ENCODE measurements at places on chromosomes 2 and 18.

DNA sequence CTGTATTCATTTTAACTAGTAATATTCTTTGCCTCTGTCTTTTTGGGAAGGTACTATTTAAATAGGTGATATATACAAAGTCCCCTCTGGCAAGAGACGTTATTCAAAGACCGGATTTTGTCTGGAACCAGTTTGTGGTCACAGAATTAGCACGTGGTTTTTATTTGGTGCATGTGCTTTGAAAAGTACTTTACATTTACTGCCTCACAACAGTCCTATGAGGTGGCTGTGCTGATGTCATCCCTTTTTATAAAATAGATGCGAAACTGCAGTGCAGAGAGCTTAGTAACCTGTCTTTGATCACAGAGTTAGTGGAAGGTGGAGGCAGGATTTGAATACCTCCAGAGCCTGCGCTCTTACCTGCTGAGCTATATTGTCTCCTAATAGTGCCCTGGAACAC is 4.0 kb downstream of the LPIN1 start:
- no peak for DNase-seq

DNA sequence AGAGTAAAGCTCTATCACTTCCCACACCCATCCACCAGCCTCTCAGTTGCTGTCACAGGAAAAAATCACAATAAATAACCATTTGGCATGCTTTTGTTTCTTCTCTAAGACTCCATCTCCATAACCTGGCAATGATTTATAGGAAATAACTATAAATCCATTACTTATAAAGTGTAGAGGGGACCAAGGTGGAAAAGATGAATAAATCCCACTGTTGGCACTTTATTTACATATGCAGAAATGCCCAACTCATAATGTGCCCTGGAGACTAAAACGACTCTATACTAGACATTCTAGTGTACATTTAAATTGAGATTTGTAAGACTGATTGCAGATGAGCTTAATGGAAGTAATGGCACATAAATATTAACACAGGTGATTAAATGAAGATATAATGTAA is 7.5 kb upstream of the NOSTRIN start:
- no peak for DNase-seq

- DNase-seq: no peak
Measured at GRCh38 chr2:177164131-177164530, 48.5 kb upstream of the HNRNPA3 start.

GRCh38 chr2:60552851-60553494 is 481 bp downstream of the BCL11A start:
- DNase-seq: no peak

- no peak for DNase-seq
Measured at GRCh38 chr2:42944779-42945415, 152.5 kb upstream of the HAAO start.

GRCh38 chr2:230700447-230700846 is 12.2 kb upstream of the CAB39 start:
- no peak for DNase-seq

DNA sequence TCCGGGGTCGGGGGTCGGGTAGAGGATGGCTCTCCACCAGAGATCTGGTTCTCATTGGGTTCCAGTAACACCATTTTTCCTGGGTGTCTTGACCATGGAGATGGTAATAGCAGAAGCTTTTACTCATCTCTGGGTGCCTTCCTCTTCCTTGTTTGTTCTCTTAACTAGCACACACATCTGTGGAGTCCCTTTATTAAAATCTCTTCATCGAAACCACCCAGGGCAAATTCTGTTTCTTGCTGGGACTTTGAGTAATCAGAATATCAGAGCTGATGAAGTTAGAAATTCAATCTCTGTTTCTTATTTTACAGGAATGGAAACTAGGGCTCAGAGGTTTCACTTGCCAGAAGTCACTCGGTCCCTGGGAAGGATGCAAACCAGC is 15.0 kb upstream of the TRIB2 start:
- DNase-seq: no peak

- DNase-seq: no peak
Measured at GRCh38 chr2:122734766-122735424, 979.4 kb downstream of the TSN start.

DNA sequence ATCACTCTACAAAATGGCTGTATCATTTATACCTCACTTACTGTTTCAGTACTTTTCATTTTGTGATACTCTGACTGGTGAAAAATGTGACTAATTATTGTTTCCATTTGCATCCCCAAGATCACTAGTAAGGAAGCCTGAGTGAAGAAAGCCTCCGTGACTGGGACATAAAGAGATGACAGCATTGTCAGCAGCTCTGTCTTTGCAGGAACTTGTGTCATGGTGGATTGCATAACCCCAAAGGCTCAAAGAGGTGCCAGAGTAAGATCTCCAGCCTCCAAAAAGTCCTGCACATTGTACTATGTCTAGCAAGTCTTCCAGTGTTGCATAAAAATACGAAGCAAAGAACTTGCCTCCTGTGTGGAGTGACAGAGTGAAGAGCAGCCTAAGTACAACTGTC is 187.5 kb upstream of the CRIM1 start:
- no peak for DNase-seq

DNA sequence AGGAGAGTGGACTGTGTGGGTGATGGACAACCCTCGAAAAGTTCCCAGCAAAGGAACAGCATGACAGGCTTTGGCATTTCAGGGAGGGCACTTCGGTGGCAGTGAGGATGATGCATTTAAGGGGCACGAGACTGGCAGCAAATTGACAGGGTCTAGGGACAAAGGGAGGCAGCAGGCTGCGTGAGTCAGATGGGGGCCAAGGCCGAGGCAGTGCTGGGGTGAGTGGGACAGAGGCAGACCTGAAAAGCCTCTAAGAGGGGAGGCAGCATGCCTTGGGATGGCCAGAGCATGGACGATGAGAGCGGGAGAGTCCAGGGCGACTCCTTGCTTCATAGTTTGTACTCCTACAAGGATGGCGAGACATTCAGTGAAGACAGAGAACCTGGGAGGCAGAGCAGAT is 49.5 kb upstream of the LYPD1 start:
- DNase-seq: no peak

DNA sequence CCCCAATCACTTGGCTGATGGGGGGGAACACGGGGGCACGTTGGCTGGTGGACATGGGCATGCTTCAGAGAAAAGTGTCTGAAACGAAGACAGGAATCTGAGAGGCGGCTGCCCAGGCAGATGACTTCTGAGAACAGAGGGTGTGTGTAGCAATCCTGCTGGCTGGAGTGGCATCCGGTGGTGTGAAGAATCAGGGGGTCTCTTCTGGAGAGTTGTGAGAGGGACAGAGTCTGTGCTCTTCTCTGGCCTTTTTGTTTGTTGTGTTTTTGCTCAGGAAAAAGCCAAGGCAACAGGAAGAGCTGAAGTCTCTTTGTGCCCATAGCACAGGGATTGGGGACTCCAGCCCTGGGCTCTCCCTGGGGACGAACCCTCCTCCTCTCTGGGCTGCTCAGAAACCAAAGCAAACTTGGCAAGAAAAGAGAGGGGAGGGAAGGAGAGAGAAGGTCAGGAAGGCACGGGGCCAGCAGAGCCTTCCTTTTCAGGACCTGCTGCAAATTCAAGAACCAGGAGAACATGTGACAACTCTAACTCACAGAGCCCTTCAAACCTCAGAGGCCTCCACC is 97.0 kb upstream of the SMAD2 start:
- no peak for DNase-seq

- DNase-seq: no peak
Measured at GRCh38 chr2:19769513-19769912, 132.3 kb downstream of the TTC32 start.

- DNase-seq: no peak
Measured at GRCh38 chr18:70291295-70291574, 2.4 kb downstream of the SOCS6 start.

DNA sequence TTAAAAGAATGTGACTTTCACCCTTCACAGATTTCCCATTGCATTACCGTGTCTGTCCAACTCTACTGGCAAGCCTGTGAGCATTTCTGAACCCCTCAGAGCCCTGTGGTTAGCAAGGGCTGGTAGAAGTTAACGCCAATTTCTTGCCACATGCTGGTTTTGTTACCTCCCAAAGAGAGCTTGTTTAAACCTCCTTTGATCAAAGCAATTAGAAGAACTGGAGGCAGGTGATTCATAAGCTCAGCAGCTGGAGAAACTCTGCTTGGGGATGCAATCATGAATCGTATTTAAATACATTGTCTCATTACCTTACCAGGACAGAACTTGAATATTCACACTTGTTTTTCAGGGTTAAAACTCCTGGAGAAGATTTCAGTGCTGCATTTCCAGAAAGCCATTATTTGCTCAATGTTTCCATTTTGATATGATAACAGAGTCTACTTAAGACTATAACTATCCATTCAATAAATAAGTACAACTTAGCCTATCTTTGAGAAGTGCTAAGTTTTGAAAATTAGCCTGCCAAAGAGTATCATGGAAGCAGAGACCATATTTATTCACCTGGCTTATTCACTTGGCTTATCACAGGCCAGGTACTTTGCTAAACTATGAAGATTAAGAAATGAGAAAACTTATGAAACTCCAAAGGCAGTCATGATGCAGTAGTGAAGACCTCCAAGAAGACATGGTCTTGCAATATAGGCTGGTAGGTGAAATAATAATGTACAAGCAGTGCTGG is 292.8 kb downstream of the INSIG2 start:
- DNase-seq: no peak

DNA sequence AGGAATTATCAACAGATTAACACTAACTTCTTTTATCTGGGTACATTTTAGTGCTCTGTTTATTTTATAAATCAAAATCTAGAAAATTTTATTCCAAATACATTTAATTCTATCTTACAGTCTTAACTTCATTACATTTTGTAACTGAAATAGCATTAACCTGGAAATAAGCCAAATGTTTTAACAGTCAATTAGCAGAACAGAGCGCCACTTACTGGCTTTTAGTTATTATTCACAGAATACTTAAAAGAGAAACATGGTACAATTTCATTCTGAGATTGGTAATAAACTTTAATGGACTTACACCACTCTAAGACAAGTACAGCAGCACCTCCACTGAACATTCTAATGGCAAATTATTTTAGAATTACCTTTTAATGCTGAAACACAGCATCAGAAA is 38.6 kb downstream of the SS18 start:
- DNase-seq: no peak

GRCh38 chr2:175188761-175189160 is 7.3 kb upstream of the ATP5MC3 start:
- DNase-seq: no peak

GRCh38 chr18:27856820-27857219 is 320.1 kb downstream of the CDH2 start:
- DNase-seq: no peak

- no peak for DNase-seq
Measured at GRCh38 chr18:67977067-67977616, 460.6 kb upstream of the DSEL start.

DNA sequence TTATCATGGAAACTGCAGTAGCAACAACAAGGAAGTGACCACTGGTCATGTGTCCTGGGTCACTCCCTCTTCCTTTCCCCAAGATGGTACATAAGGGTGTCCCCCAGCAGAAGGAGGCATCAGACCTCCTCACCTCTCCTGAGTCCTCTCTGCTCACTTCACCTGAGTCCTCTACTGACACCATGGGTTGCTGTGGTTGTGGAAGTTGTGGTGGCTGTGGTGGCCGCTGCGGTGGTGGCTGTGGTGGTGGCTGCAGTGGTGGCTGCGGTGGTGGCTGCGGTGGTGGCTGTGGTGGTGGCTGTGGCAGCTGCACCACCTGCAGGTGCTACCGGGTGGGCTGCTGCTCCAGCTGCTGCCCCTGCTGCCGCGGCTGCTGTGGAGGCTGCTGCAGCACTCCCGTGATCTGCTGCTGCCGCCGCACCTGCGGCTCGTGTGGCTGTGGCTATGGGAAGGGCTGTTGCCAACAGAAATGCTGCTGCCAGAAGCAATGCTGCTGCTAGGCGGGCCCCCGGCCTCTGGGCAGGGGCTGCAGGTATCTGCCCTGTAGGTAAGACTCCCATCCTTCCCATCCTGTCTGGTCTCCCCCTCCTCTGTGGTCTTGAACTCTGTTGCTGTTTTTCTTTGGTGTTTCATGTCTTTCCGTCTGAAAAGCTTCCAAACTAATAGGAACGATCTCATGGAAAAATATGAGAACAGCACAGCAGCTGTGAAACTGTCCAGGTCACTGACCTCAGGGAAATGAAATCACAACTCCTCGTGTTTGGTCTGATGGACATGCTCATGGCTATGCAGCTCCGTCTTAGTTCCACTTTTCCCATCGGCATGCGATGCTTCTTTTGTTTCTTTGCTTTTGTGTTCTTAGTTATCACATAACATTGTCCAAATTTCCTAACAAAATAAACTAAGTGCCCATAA is at the start of gene SCYGR4:
SCYGR4 (plus strand) TSS at position 183 of the 915 bp plus-strand sequence; CDS start at position 183, 0 bp downstream.
- DNase-seq: no peak

GRCh38 chr2:9712263-9712662 is 81.5 kb upstream of the YWHAQ start:
- no peak for DNase-seq

DNA sequence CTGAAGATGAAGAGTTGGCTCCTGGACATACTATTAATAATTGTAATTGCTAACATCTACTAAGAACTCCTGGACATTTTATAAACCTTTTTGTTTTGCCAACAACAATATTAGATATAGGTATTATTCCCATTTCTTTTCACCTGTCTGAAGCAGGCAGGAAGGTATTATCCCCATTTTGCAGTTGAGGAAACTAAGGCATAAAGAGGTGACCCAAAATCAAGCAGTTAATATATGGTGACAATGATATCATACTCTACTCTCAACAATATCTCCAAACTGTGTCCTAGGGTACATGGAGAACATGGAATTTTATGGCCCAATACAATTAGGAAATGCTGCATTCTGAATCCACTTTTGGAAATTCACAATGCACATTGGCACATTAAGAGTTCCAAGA is 1.8 kb upstream of the NMI start:
- DNase-seq: no peak

- DNase-seq: no peak
Measured at GRCh38 chr2:240591226-240591625, 4.7 kb downstream of the CAPN10 start.

GRCh38 chr2:62202019-62202722 is 6.3 kb downstream of the B3GNT2 start:
- no peak for DNase-seq

DNA sequence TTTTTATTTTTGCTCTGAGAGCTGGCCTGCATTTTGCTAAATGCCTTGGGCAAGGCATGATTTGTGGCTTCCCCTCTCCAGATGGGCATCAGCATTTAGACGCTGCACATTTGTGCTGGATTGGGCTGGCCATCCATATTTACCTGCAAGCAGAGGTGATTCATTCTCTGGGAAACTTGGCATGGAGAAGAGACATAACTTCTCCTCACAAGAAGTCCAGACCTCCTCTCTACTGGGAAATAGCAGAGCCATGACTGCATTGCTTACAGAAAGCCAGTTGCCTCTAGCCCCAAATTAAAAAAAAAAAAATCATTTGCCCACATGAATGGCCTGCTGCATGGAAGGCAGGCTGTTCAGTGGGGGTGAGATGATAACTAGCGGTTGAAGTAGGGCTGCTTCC is 120.1 kb downstream of the ACTR3 start:
- no peak for DNase-seq

All from amniotic stem cell (primary cell).